ENCODE measurements at places on chromosomes 6 and 20.

GRCh38 chr20:53444401-53445149 is 149.1 kb downstream of the ZNF217 start:
- DNase-seq, result no peak

DNA sequence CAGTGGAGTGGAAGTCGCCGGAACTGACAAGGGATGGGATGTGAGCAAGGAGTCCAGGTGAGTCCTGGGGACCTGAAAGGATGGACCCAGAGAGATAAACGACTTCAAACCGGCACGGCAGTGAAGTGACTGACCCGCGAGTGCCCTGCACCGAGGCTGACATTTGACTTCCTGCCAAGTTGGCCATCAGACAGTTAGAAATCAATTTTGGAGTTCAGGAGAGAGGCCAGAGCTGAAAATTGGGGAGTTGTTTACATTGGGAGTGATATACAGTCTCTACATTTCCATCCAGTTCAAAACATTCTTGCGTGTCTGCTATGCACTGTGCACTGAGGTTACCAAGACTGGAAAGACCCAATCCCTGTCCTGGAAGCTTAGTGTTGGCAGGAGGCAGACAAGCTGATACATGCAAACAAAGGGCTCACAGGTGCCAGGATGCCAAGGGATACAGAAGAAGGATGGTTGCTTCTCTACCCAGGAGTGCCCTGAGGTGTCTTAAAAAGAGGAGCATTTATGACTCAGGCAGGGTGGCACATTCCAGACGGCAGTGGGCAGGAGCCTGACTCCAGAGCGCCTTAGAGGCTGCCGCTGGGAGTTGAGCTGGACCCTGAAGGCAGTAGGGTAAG is 186.6 kb downstream of the MTHFD1L start:
- no peak for DNase-seq

GRCh38 chr6:2378046-2378657 is 132.7 kb upstream of the GMDS start:
- no peak for DNase-seq

DNA sequence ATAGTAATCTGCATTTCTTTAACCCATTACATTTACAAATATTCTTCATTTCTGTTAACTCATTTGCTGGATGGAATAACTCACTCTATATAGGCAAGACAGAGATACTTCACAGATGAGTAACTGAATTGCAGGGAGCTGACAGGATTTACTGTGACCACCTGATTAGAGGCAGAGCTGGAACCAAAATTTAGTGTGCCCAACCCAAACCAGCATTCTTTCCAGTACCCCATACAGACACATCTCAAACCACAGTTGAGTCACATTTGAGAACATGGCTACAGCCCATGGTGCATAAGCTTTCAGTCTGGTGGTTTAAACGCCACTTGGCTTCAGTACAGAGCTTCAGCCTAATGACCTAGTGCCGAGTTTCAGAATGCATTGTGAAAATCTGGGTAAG is 138.4 kb upstream of the TENT5A start:
- DNase-seq, result no peak

- no peak for DNase-seq
These were observed 13.4 kb upstream of the MRGBP start for GRCh38 chr20:62782893-62783278.

DNA sequence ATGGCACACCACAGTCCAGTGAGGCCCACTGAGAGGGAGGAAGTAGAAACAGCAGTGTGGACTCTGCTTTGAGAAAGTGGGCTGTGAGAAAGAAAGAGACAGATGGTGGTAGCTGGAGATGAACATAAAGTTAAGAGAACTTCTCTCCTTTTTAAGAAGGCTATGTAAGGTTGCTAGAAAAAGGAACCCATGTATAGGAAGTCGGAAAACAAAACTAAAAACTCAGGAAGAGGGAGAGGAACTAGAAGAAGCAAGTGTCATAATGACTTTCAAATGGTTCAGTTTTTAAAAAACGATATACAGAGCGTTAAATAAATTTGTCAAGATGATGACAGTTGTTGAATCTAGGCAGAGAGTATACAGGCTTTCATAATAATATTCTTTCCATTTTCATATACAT is 25.4 kb upstream of the GMNN start:
- DNase-seq, result no peak

GRCh38 chr6:7617801-7618764 is 28.1 kb downstream of the SNRNP48 start:
- no peak for DNase-seq

DNA sequence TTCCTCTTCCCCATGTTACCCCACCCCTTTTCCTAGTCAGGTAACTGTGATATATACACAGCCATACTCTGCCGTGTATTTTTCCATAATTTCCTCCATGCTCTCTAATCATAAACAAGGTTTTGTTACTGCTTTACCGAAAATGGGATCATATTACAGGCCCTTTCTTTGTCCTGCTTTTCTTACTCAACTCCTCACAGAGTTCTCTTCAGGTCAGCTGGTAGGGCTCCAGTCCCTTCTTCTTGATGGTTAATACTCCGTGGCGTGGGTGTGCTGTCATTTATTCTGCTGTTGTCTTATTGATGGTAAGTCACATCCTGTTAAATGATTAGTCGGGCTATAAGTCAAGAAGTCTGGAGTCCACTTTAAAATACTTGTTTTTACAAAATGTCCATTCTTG is 24.9 kb upstream of the PI16 start:
- DNase-seq, result no peak

DNA sequence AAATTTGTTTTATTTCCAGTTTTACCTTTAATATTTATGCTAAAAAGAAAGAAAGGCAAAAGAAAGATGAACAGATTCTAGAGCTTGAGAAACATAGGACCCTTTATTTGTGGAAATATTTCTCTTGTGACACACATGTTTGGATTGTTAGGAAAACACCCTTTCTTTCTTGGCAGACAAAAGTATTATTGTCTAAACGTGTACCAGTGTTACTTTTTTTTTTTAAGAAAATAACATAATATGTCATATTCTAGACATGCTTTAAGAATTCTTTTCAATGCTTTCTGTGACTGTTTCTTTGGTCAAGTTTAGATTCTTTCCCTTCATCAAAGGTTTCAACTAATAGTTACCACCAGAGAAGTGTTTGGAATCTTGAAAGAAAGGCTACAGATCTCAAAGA is 183.4 kb upstream of the CNR1 start:
- no peak for DNase-seq

DNA sequence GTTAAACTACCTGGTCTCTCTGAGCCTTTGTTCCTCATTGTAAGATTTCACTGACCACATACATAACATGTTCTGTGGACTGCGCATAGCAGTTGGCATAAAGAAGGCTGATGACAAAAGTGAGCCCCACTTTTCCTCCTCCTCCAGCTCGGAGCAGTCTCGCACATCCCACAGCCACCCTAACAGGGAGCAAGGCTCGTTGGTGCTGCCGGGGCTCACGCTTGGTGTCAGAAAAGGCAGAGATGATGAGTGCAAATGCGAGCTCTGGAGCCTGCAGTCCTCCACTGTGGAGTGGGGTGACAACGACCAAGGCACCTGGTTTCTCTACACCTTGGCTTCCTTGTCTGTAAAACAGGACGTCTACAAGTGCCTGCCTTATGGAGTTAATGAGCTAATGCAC is 9.7 kb downstream of the TGM3 start:
- no peak for DNase-seq

DNA sequence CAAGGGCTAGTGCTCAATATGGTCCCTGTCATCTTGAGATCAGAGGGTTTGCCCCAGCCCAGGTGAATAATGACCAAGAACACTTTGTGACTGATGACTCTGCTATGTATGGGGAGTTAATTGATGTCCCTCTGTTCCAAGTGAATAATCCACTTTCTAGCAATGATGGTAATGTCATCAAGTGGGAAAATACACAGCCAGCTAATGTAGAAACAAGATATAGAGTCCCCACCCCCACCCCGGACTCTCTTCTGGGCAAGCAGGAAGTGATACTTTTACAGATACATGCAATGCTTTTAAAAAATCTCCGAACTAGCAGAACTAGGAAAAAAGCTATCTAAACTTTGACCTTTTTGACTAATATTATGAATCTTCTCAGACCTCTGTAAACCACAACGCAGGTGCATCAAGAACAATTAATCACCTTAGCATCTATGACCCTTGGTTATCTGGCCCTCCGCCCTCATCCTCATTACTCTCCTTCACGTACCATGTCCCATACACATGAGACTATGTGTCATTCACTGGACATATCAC is 30.5 kb downstream of the CNR1 start:
- no peak for DNase-seq

GRCh38 chr20:33181482-33182093 is 13.6 kb downstream of the BPIFA2 start:
- DNase-seq, result no peak

DNA sequence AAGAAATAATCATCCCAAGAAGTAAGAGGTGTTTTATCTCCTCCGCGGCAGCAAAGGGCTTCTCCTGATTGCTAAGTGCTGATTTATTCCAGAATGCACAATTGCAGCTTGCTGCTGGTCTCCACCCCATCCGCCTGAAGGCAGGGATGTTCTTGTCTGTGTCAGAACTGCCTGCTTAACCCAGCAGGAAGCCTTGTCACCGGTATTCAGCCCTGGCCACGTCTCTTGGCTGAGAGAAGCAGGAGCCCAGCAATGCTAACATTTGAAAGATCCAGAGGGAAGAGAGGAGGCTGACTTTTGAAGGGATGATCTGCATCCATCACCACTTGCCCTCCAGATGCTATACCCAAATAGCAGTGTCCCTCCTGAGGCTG is 4.2 kb downstream of the SCML4 start:
- DNase-seq, result peak; percentile 33

- peak; percentile 53 for DNase-seq
These were observed 41.7 kb upstream of the FAM135A start for GRCh38 chr6:70371454-70372105.

GRCh38 chr6:137792160-137793033 is 74.7 kb upstream of the TNFAIP3 start:
- no peak for DNase-seq

GRCh38 chr6:90199900-90200299 is 96.7 kb downstream of the BACH2 start:
- DNase-seq, result no peak

- DNase-seq, result no peak
These were observed 52.4 kb downstream of the L3MBTL3 start for GRCh38 chr6:130070792-130071191.

DNA sequence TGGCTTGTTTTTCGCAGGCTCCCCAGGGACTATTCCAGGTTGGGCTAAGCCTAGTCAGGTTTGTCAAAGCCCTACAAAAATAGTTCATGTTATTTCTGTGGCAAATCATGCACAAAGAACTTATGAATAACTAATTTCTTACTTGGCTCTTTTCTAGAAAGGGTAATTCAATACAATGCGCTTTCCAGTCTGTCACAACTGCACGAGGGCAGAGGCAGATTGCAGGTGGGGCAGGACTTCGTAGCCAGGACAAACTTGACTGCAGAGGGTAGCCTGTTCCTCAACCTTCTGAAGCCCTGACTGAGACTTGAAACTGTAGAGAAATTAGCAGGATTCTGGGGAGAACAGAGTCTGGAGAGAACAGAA is 253.5 kb downstream of the QKI start:
- DNase-seq, result no peak

- no peak for DNase-seq
These were observed 20.6 kb upstream of the SLC9A8 start for GRCh38 chr20:49792006-49792405.

DNA sequence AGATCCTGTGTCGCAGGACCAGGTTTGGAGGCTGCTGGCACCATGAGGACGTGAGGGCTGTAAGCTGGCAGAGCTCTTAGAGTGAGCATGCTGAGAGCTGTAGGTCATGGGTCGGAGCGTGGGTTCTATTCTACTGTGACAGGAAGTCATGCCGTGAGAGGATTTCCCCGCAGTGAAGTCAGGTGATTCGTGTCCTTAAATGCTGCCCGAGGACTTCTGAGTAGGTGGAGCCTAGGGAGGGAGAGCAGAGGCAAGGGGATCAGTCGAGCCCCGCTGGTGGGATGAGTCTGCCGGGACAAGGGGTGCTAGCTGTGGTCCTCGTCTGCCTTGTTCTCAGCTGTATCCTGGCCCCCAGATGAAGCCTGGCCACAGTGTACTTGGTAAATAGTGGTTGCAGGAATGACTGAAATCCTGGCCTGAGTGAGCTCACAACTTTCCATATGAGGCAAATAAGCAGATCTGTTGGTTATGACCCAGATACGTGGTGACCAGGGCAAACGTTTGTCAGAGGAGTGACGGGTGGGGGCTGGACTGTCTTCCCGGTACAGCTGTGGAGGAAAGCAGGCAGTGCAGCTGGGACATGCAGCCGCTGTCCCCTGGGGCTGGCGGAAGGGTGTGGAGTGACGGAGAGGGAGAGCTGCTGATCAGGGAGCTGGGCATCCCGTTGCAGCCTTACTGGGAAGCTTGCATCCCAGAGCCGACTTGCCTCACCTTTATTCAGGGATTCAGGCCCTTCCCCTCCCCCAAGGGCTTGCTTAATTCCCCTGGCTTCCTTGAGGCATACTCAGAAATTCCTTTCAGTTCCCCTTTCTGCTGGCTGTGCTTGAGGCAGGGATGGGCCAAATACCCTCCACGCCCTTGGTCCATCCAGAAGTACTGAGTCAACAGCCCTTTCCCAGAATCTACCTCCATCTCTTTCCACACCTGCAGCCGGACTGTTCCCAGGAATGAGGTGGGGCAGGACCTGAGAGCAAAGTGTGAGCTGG is 250.9 kb upstream of the RREB1 start:
- DNase-seq, result no peak

DNA sequence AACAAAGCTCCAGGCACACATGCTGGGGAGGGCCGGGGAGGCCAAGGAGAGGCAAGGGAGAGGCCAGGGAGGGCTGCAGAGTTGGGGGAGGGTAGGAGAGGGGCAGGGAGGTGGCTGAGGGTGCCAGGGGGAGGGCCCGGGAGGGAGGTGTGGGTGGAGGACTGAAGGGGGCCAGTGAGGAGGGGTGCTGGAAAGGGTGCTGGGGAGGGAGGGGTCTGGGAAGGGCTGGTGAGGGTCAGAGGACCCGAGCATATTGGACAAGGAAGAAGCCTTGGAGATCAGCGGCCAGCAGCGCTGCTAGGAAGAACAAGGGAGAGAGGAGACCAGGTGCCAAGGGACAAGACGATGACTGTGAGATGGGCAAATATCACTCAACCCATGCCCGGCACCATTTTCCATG is 49.7 kb upstream of the GPR31 start:
- DNase-seq, result no peak

DNA sequence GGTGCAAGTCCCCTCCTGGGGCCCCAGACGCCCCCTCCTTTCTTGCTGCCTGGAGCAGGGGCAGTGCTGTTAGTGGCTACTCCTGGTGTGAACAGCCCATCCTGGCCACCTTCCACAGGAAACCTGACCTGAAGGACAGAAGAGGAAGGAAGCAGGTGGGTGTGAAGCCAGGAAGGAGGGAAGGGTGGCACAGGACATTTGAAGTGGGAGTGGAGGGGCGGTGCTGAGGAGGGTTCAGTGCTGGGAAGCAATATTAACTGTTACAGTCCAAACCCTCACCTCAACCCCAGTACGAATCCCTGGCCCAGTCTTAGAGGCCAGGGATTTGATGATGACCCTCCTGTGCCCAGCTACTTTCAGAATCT is 766 bp downstream of the PRICKLE4 start:
- no peak for DNase-seq
